Mucosa of gallbladder (tissue), 1 donor: ENCODE measurements at places on chromosomes 2 and 18. TPM values are rescaled to one million over a fixed set of nuclear protein-coding genes. Genes with fewer than 3 reads are reported as not detected.

DNA sequence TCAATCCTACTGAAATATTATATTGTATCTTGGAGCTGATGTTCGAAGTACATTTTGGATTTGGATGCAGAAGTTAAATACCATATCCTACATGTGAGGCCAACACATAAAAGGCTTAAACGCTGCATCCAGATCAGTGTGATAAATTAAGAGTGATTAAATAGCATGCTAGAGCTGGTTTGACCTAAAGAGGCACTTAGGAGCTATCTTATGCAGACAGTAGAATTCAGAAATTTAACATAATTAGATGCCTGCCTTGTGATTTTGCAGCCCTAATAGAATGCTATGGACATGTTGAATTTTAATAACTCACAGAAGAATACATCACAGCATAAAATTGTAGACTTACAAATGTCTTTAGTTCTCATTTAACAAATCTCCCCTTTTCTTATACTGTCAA is 501.2 kb upstream of the LINC00305 start:
- DNase-seq, result no peak

SFTPB gene
- 11.5 TPM for total RNA-seq

- no peak for DNase-seq
Observed at GRCh38 chr18:78086931-78087330, 837.3 kb downstream of the GALR1 start.

PAX8 gene
- 3.5 TPM for total RNA-seq

DNA sequence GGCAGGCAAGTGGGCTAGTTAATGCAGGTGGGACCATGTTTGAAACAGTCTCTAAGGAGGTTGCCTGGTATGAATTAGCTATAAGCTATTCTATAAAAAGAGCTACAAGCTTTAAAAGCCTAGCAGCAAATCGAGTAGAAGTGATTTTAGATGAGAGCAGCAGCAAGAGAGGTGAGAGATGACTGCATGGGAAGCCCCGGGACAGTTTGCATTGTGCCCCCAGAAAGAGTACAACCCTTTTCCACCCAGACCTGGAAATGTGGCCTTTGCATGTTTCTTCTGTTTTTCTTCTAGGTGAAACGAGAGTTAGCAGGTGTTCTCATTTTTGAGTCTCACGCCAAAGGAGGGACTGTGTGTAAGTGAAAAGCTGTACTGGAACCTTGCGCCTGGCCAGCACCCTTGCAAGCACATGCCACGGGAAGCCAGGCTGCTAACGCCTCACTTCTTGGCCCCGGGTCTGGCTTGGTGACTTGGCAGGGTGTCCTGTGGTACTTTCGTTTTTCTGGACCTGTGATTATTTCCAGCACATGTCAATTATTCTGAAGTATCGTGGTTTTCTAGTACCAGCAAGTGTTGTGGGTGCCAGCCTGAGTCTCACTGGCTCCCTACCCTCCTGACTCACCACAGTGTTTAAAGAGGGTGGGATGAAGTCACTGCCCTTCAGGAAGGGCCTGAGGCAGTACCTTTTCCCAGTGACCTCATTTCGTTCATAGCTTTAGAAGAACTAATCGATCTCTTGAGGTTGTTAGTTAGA is 90.3 kb upstream of the MAP3K20 start:
- DNase-seq, result no peak

DNA sequence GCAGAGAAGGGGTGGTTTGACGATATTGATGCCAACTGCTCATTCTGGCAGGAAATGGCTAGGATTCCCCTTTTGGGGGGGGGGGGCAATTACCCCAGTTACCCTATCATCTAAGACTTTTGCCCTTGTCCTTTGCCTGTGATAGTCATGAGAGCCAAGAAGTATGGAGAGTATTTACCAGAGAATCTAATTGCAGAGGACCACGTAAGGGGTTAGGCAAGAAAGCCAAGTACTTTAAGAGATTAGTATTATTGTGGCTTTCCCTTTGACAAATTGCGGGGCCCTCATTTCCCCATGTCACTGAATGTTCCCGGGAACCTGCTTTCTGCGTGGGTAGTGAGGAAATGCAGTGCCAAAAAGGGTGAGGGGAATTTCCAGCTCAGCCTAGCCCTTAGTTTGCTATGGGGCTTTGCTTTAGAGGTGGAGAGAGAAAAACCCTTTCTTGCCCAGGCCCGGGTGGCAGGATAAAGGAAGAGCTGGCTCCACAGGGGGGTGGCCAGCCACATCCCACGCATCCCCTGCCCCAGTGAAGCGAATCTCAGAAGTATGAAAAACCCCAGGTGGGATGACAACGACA is 1.5 kb downstream of the AQP4 start:
- no peak for DNase-seq

- DNase-seq, result no peak
Observed at GRCh38 chr2:229340086-229340760, 69.1 kb upstream of the PID1 start.

- DNase-seq, result peak; percentile 92
Observed at GRCh38 chr2:70523996-70524965, 29.3 kb downstream of the TGFA start.

GRCh38 chr2:144774809-144775208 is 254.9 kb upstream of the ZEB2 start:
- no peak for DNase-seq

- DNase-seq, result peak; percentile 42
Observed at GRCh38 chr18:13223311-13224143, 5.0 kb downstream of the LDLRAD4 start.

SERPINB13 gene
- not detected for total RNA-seq

- DNase-seq, result no peak
Observed at GRCh38 chr18:75350512-75350839, 77.0 kb downstream of the SMIM21 start.

DNA sequence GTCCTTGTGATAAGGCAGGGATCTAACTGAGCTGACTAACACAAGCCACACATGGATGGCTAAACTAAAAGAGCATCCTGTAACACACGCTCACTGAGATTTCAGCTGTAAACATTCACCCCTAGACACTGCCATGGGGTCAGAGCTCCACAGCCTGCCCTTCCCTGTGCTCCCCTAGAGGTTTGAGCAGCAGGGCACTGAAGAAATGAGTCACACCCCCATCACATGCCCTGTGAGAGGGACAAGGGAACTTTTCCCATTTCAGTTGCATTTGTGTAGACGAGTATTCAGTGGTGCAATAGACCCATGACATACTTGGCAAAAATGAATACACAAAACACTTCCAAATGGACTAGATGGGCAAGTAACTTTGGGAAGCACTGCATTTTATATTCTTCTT is 402.4 kb upstream of the LRRTM1 start:
- DNase-seq, result no peak

DNA sequence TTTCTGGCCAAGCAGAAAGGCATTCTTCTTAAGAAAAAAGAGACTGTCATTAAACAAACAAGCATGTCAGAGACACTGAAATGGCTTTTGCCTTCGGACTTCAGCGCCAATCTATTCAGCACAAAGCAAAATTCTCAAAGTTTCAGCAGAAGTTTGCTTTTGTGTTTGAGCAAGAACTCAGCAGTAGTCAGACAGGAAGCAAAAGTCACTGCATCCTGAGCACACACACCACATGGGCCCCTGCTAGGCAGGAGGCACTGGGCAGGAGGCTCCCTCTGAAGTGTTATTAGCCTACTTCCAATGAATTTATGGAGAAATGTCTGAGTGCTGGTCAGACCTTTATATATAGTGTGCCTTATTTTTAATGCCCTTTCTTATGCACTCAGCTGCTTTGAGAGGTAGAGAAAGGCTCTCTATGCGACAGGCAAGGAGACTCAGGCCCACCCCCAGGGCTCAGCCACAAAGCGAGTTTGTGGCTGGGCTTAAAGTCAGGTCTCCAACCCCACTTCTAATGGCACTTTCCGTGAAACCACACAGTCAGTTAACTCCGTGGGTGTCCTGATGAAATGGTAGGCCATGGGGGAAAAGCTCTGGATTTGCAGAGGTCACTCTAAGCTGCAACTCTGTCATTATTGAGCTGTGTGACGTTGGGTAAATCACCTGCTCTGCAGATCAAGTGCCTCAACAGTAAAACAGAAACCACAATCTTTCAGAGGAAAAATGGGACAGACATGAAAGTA is 161.0 kb upstream of the TMEM200C start:
- DNase-seq, result no peak

DNA sequence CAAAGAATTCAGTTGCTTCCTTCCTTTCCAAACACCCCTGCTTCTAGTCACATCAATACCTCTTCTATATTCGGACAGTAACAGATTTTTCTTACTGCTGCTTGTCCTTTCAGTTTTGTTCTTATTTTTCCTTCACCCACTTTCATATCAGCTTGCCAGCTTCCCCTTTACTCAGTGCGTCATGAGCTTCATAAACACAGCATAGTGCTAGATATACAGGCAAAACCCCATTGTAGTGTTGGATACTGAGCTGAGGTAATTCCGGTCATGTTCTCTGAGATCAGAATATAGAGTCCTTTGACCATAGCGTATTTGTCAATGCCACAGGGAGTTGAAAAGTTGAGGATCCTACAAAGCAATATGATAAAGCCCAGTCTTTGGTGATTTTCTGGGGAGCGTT is 2.4 kb downstream of the FARP2 start:
- no peak for DNase-seq

GRCh38 chr2:9663008-9663879 is 32.4 kb upstream of the YWHAQ start:
- no peak for DNase-seq

CSRNP3 gene
- 7.1 TPM for total RNA-seq

- no peak for DNase-seq
Observed at GRCh38 chr2:46318579-46319460, 21.6 kb downstream of the EPAS1 start.

- no peak for DNase-seq
Observed at GRCh38 chr18:2960983-2961696, 51.8 kb downstream of the LPIN2 start.

CXCR4 gene
- total RNA-seq, result 61.1 TPM

DNA sequence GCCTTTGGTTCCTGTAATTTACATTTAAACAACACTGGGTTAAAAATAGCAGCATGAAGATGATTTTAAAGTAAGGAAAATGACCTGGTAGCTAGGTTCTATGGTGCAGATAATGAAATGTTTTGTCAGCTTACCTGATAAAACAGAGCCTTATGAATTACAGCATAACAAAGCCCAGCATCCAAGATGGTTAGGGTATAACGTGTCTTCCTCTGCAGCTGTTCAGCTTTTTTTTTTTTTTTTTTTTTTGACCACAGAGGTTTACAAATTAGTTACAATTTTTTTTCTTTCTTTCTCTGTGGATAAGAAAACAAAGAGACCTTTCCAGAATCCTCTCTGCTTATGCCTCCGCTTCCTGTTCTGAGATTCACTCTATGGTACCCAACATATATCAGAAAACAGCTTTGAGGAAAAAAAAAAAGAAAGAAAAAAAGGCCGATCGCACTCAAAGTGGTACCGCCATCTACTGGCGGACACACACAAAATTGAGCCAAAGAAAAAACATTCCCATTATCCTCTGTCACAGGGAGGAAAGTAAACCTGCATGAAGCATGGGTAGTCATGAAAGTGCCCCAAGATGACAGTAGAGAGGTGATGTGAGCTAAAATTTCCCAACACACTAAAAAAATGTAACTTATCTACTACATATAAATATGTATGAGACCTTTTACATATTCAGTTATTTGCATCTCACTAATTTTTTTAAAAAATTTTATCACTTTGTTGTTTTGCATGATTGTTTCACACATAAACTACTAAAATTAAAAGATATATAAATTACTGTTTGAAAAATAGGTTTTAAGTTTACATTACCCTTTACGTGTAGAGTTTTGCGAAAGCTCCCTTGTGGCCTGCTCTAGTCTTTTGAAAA is at the start of gene SCN3A:
TSS of gene SCN3A (minus strand) at position 362 of the 871 bp plus-strand sequence. CDS start 27,656 bp downstream, outside the sequence.
- peak; percentile 23 for DNase-seq

DNA sequence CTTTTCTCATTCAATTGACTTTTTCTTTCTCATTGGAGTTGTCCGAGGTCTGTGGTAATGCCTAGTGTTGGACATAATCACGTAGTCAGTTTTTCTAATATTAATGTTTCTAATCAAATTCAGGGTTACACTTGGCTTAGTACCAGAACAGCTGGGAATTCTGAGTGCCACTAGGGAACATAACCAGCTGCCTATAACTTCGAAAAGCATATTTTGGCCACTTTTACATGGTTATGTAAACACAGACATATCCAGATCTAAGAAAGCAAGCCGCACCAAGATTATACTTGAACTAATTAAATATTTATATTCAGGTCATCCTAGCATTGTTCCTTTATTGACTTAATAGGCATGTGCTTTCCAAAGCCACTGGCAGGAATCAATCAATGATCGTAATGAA is 91.1 kb upstream of the ARHGAP28 start:
- DNase-seq, result no peak

KATNAL2 gene
- 8.0 TPM for total RNA-seq

GPR75 gene
- total RNA-seq, result 2.2 TPM

FBXO48 gene
- total RNA-seq, result 1.7 TPM

DNA sequence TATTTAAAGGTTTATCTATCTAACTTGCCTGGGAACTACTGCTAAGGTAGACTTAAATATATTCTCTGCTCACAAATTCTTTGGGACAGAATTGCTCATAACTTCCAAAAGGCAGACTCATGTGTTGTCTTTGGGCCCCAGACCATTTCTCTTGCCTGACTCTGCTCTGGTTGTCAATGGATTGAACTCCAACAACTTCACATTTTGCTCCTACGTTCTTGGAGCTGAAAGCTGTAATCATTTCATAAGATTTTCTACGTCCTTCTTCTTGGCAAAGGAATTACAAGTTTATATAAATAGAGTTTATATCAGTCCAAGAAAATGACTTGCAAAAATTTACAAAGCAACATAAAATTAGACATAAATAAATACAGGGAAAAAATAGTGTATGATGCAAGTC is 32.9 kb upstream of the PPM1B start:
- no peak for DNase-seq

DNA sequence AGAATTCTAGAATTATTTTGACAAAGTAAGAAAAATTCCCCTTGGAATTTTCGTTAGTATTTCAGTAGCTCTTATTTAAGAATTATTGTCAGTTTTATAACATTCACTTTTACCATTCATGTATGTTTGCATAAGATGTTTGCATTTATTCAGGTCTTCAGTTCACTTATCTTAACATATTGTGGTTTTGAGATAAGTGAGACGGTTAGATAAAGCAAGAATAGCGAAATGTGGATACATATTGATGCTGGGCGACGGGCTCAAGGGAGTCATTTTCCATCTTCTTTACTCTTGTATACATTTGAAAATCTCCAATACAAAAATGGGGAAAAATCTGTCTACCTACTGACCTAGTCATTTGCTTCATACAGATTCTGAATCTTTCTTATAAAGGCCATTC is 156.7 kb upstream of the HDAC4 start:
- no peak for DNase-seq

GRCh38 chr18:78562531-78562961 is 417.1 kb upstream of the SALL3 start:
- no peak for DNase-seq

PSD4 gene
- total RNA-seq, result 70.3 TPM

C2orf15 gene
- 5.8 TPM for total RNA-seq

LCT gene
- not detected for total RNA-seq

DNA sequence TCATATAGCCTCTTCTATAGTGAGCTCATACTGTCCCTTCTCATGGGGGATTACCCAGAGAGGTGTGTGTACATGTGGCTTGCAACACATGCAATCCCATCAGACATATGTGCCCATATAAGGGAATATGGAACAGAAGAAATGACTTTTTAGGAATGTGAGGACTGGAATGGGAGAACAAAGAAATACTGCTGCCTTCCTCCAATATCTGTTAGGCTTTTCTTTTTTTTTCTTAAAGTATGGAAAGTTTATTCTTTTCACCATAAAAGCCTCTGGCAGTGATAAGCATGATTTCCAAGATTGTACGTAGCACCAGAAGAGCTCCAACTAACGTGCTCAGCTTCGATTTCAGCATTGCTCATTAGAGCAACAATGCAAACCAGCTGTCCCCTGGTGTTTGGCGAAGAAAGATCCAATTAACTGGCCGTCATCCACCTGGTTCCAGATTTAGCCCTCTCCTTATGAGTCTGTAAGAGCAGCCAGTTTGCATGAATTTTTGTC is 113.6 kb downstream of the ADCYAP1 start:
- DNase-seq, result no peak
